ENCODE measurements at places on chromosomes 5 and 9.

DNA sequence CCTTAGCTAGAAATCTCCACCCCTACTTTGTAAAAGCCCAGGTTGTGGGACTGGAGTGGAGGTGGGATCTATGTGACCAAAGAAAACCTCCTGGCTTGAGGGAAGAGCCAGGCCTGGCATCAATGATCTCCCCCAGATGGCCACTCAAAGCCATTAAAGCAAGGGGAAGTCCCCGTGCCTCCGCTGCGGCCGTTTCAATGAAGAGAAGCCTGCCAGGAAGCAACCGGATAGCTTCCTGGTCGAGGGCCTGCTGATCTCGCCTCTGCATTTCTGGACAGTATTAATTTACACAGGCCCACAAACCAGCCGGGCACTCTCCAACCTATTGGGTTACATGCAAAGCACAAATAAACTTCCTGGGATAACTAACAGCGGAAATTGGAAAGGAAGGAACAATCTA lies 160.5 kb upstream of the MSX2 start:
- no peak for DNase-seq

- DNase-seq = no peak
Observed at GRCh38 chr9:93891050-93891449, 64.1 kb downstream of the BARX1 start.

- no peak for DNase-seq
Observed at GRCh38 chr5:143311428-143311827, 92.1 kb downstream of the NR3C1 start.

GRCh38 chr5:133662578-133662977 lies 50.2 kb upstream of the FSTL4 start:
- DNase-seq = no peak

DNA sequence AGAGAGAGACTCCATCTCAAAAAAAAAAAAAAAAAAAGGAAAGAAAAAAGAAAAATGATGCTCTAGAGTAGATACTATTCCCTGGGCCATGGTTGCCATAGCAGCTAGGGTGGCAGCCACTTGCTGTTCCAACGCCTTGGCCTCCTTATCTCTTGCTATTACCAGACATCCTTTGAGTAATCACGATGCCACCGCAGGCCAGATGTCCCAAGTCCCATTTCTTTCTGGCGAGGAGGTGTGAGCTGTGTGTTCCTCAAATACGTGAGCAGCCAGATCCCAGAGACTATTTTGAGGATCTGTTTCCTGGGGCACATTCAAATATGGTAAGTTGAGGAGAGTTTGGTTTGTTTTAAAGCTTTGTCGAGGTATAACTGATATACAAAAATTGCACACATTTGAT lies 23.4 kb upstream of the GFPT2 start:
- DNase-seq = no peak

- DNase-seq = peak; percentile 16
Observed at GRCh38 chr9:121494192-121494591, 5.5 kb downstream of the GGTA1 start.

DNA sequence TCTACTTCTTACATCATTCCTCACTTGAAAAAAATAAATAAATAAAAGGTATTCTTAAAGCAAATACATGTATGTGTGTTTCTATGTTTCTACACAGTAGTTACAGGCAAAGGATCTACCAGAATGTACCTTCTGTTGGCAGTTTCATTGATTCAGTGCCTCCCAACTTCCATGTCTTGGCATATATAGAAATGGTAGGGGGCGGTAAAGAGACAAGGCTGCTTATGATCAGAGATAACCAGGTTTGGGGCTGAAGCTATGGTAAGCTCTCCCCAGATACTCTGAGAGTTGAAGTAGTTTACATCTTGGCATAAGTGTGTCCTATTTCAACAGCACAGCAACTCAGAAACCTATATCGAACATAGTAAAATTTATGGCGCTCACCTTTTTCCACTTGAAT lies 1075.4 kb upstream of the C9orf72 start:
- DNase-seq = no peak

- DNase-seq = no peak
Observed at GRCh38 chr5:157366741-157367674, 93.0 kb upstream of the NIPAL4 start.

- DNase-seq = no peak
Observed at GRCh38 chr9:1267581-1267980, 217.4 kb downstream of the DMRT2 start.

DNA sequence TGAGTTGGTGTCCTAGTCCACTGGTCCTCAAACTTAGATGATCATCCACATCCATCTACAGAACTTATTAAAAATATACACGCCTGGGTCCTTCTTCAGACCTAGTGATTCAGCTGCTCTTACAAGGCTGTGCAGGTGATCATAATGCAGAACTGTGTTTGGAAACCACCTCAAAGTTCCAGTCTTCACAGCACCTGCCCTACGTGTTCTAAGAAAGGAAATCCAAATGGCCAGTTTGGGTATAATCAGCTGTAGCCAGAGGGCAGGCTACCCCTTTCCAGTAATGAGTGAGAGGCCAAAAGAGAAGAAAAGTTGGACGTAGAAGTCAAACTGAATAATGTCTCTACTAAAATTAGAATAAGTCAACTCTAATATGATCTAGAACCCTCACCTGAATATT lies 15.4 kb downstream of the REEP5 start:
- DNase-seq = no peak

DNA sequence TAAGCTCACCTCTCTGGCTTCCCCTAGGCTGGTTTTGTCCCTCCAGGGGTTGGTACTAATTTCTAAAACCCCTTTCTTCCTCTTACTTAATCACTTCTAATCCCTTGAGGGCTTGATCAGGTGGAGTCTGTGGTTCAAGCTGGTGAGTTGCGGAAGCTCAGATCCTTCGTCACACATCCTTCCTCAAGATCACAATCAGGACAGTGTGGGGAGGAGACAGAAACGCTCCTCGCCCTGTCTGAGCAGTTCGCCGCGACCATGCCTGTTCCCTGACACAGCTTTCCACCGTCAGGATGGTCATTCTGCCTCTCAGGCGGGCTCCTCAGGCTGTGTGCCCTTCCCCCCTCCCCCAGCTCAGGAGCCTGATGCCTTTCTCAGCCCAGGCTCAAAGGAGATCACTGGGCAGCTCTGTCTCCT lies 24.3 kb downstream of the CPLX2 start:
- peak; percentile 22 for DNase-seq
